ENCODE measurements at places on chromosomes 13 and 19. TPM values are rescaled to one million over a fixed set of nuclear protein-coding genes. Genes with fewer than 3 reads are reported as not detected.

The PLVAP gene
- total RNA-seq = 0.27 TPM

The NXNL1 gene
- not detected for total RNA-seq

The ARID3A gene
- 77.4 TPM for total RNA-seq

The URAD gene
- not detected for total RNA-seq

The VASP gene
- 138 TPM for total RNA-seq

The NLRP9 gene
- not detected for total RNA-seq

The MED26 gene
- 10.7 TPM for total RNA-seq

- H3K27ac ChIP-seq = peak overlapping the region; percentile 82
- no peaks in the 10 kb centered on the region for H3K27me3 ChIP-seq
- H3K4me1 ChIP-seq = peaks cover 44% of the 10 kb centered on the region
- H3K36me3 ChIP-seq = no peaks in the 10 kb centered on the region
- no peak for DNase-seq
These were observed 25.7 kb downstream of the SH3GL1 start for GRCh38 chr19:4374498-4375163.

DNA sequence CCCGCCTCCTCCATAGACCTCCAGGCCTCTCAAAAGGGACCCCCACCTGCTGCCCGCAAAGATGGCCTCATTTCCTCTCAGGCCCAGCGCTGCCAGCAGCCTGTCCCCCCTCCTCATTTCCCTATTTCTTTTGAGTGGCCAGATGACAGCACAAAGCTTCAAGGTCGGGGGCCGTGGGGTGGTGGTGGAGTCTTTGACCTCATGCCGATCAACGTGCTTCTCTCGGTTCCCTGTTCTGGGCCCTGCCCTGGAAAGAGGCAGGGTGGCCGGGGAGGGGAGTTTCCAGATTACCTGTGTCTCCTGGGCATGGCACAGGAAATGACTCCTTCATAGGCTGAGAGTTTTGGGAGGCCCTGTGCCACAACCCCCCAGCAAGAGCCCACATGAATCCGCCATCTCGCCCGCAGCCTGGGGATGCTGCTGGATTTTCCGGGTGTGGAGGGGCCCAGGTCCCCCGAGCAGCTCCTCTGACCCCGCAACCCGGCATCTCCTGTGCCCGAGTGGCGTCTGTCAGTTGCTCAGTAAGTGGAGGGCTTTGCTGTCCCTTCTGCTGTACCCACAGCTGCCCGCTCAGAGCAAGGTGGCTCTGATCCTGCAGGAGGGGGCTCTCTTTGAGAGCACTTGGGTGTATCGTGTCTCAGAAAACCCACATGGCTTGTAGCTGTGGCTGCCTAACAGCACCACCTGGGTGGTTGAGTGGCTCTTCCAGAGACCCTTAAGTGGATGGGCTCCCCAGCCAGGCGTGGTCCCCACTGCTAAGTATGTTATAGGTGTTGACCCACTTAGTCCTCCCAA, 139.4 kb downstream of the SIPA1L3 start:
- no peaks in the 10 kb centered on the region for H3K27me3 ChIP-seq
- no peak overlapping the region for H3K4me3 ChIP-seq
- no peak for DNase-seq

DNA sequence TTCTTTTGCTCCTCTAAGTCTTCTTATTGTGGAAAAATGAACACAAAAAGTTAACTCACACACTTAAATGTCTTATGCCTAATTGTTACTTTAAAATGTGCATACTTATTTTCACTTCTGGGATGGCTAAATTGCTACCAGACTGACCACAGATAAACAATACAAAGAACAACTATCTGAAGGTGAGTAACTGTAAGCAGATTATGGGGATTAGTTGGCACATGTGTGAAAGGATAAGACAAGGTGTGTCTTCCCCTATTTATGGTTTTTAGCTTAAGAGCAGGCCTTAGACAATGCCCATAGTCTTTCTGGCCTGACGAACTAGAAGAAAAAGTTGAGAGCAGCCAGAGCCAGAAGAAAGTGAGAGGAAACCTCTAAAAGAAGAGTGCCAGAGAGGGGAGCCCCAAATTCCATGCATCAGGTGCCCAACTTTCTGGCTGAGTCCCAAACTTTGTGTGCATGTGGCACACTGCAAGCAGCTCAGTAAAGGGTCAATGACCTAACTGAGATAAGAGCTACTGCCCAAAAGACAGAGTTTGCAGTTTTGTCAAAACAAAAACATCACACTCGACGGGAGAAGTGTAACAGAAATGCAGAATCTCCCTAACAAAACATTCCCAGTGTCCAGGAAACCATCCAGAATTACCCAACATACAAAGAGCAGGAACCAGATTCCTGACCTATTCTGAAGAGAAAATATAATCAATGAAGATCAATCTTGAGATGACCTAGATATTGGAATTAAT, 375.4 kb downstream of the KCNRG start:
- no peaks in the 10 kb centered on the region for H3K27me3 ChIP-seq
- no peak overlapping the region for H3K27ac ChIP-seq
- no peak for DNase-seq
- H3K4me3 ChIP-seq = no peak overlapping the region
- no peaks in the 10 kb centered on the region for H3K36me3 ChIP-seq
- H3K4me1 ChIP-seq = peaks cover 8% of the 10 kb centered on the region

GRCh38 chr19:38741670-38742069, 2.6 kb downstream of the CAPN12 start:
- peaks cover 16% of the 10 kb centered on the region for H3K27me3 ChIP-seq
- H3K4me1 ChIP-seq = no peaks in the 10 kb centered on the region
- no peak for DNase-seq

GRCh38 chr13:20151016-20151415, 9.8 kb downstream of the GJA3 start:
- no peak overlapping the region for H3K27ac ChIP-seq
- H3K4me1 ChIP-seq = no peaks in the 10 kb centered on the region
- no peak overlapping the region for H3K4me3 ChIP-seq
- no peaks in the 10 kb centered on the region for H3K27me3 ChIP-seq
- no peak for DNase-seq

DNA sequence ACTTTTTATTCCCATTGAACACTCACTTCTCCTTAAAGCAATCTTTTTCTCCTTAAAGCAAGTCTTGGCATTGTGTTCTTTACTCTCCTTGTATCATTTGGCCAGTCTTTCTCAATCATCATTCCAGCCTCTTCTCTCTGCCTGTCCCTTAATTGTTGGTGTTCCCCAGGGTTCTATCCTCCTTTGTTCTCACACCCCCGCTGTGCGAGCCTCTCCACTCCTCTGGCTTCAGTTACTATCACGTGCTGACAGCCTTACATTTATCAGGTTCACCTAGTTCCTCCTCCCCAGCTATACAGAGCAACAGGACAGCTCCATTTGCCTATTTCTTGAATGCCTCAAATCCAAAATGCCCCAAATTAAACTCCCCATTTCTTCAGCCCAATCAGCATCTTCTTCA, 24.6 kb downstream of the CYSLTR2 start:
- no peak overlapping the region for H3K4me3 ChIP-seq
- no peaks in the 10 kb centered on the region for H3K36me3 ChIP-seq
- H3K4me1 ChIP-seq = no peaks in the 10 kb centered on the region
- no peak overlapping the region for H3K27ac ChIP-seq

DNA sequence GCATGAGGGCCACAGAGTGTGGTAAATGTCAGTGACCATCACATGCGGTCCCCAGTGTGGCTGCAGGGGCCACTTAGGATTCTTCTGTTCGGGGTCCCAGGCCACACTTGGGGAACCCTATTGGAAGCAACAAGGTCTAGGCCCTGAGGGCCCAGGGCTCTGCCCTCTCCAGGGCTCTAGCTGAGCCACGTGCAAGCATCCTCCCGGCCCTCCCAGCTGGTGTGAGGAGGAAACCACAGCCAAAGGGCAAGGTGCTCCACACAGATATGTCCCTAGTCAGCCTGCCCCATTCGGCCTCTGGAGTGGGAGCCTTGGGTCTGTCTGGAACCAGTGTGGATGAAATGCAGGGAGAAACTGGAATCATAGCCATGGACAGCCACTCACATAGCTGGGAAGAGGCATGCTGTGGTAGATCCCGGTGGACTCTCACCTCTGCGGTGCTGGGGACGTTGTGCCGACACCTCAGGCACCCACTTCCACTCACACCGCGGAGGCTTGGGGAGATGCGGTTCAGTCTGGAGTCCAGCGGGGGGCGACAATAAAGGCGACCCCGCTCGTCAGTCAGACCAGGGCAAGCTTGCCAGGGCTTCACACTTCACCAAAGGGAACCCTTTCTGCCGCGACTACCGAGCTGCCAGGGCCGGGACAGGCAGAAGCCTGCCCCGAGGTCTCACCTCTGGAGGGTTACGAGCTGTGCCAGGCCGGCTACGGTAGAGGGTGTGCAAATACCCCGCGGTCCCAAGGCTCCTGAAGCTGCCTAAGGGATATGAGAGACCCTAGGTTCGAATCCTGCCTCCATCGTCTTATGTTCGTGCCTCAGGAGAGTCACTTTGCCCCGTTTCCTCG, 4.3 kb upstream of the ZNF497 start:
- no peaks in the 10 kb centered on the region for H3K36me3 ChIP-seq
- H3K27me3 ChIP-seq = no peaks in the 10 kb centered on the region
- no peak overlapping the region for H3K27ac ChIP-seq
- no peak overlapping the region for H3K4me3 ChIP-seq

DNA sequence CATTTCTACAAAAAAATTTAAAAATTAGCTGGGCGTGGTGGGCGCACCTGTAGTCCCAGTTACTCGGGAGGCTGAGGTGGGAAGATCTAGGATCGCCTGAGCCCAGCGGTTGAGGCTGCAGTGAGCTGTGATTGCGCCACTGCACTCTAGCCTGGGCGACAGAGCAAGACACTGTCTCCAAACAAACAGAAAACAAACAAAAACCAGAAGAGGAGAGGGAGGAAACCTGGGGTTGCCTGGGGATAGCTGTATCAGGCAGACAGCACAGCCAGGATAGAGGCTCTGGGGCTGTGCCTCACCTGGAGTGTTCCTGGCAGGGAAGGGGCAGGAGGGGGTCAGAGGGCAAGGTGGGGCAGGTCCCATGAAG, 2.6 kb upstream of the POLR2E start:
- H3K27me3 ChIP-seq = no peaks in the 10 kb centered on the region
- peaks cover 9% of the 10 kb centered on the region for H3K4me1 ChIP-seq
- no peak overlapping the region for H3K4me3 ChIP-seq
- no peak overlapping the region for H3K27ac ChIP-seq
- peaks cover 2% of the 10 kb centered on the region for H3K36me3 ChIP-seq

GRCh38 chr19:45613926-45614725, 12.1 kb upstream of the GPR4 start:
- H3K27ac ChIP-seq = no peak overlapping the region
- DNase-seq = no peak
- no peak overlapping the region for H3K4me3 ChIP-seq
- no peaks in the 10 kb centered on the region for H3K4me1 ChIP-seq

DNA sequence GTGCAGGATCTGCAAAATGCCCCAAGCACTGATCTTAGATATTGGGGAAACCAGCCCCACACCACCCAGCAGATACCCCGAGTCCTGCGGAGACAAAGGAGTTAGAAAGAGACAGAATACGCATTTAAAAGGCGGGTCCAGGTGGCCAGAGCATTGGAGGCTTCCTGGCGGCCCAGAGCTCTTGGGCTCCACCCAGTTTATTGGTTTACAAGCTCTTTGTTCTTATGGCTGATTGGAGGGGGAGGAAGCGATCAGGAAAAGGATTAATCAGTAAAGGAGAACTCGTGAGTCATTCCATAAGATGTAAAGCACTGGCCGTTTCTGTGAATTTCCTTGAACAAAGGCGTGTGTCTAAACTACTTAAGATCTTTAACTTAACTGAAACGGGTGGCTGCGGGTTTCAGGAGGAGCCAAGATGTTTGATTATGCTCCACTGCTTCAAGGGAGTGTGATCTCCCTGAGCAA, 926 bp downstream of the ZNF587 start:
- peaks cover 6% of the 10 kb centered on the region for H3K4me1 ChIP-seq
- peak; percentile 49 for DNase-seq
- H3K36me3 ChIP-seq = no peaks in the 10 kb centered on the region
- peak overlapping the region; percentile 79 for H3K4me3 ChIP-seq
- no peaks in the 10 kb centered on the region for H3K27me3 ChIP-seq
- peak overlapping the region; percentile 83 for H3K27ac ChIP-seq
